ENCODE measurements at places on chromosomes 3 and 15.

- DNase-seq: no peak
Measured at GRCh38 chr15:35182841-35183479, 97.9 kb upstream of the NANOGP8 start.

DNA sequence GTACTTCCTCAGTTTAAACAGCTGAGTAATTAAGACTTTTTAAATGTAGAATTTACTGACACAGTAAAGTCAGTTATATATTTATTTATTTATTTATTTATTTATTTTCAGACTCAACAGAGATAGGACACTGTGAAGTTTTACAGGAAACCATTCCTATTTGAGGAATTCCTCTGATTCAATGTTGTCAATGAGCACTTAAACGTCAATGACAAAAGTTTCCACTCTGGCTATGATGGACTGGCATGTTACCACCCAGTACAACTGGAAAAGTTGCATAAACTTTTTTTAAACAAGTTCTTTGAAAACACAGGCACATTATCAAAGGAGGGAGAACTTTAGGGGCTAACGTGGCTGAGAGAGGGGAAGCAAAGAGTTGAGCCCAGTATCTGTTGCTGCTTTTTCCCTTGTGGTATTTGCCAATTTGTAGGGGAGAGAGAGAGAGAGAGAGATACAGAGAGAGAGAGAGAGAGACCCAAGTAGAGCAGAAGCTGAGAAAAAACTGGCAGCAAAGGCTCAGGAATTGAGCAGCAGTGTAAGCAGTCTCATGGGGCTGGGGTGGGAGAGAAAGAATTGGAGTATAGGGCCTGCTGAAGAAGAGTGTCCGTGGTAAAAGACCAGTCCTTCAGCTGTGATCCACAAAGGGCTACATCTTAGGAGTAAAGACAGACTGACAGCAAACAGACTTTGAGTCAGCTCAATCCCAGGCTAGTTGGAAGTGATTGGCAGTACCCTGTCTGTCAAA lies 18.3 kb upstream of the ACTC1 start:
- no peak for DNase-seq

- no peak for DNase-seq
Measured at GRCh38 chr15:40902605-40903561, 8.6 kb downstream of the VPS18 start.

DNA sequence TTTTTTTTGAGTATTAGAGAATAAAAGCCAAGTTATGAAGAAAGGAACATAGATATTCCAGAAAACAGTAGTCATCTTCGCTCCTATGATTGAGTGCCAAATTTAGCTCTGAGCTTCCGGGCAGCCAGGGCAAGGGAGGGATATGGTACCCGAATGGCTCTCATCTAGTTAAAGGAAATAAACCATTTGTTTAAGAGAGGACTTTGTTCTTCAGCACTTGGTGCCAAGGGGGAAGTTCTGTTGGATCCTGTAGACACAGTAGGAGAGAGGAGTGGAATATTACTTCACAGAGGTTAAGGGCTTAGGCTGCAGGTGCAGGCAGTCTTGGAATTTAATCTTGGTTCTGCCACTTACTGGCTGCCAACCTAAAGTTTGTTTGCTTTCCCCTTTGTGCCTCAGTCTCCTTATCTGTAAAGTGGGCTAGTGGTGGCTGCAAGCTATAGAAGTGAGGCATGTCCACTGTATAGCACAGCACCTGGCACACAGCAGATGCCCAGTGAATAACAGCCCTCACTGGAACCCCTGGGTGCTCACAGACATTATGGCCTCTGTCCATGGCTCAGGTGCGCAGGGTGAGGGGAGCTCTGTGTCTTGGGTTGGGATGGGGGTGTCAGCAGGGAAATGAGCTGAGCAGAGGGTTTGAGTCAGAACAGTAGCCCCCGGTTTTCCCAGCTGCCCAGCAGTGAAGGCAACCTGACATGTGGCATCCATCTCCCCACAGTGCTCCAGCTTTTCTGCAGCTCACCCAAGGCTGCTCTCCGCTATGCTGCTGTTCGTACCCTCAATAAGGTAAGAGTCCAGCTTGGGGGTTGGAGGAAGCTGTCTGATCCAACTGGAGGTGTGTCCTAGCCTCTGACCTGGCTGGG lies 10.4 kb downstream of the COPG1 start:
- DNase-seq: no peak

GRCh38 chr3:104642827-104643226 lies 723.9 kb upstream of the ALCAM start:
- no peak for DNase-seq

- DNase-seq: no peak
Measured at GRCh38 chr3:170038434-170039110, 777 bp downstream of the GPR160 start.

- no peak for DNase-seq
Measured at GRCh38 chr15:32866454-32867312, 148.9 kb downstream of the GREM1 start.

DNA sequence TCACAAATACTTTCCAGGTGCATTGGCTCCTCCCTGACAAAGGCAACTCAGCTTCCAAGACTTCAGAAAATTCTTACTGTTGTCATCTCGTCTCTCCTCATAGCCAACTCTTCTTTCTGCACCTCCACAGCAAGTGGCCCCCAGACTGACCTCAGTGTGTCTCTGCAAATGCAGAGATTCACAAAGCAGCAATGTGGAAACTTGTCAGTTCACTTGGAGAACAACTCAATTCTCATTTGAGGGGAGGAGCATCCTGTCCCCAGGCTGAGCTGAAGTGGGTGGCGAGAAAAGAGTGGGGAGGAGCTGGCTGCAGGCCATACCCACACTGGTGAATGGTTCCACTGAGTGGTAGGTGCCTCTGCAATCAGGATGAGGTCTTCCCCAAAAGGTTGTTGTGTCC lies 248.7 kb upstream of the IL12A start:
- no peak for DNase-seq

DNA sequence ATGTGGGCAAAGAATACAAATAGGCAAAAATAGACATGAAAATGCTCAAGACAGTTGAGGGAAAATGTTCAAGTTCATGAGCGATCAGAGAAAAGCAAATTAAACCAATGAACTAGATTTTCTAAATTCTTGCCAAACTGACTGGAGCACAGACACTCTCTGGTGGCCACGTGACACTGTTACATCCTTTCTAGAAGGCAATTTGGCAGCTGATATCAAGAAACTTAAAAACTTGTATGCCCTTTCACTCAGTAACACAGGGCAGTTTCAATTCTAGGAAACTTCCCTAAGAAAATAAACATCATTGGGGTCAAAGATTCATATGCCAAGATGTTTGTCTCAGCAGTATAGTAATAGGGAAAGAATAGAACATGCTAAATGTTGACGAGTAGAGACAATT lies 52.2 kb downstream of the ABHD5 start:
- DNase-seq: no peak

- DNase-seq: no peak
Measured at GRCh38 chr3:131427226-131427625, 45.7 kb downstream of the NUDT16 start.

DNA sequence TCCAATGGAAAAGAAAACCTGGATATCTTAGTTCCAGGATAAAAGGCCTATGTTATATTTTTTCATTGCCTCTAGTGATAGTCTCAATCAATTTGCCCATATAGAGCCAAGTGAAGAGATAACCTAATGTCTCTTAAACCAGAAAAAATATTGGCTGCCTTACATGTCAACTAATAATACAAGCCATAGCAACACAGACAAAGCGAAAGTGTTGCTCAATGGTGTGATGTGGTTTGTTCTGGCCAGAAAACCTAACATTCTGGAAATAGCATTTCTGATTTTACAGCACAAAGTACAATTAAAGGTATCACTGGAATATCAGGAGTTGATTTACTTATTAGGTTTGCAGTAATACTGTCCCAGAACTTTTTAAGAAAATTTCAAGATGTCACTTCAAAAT lies 101.5 kb downstream of the ATP8B4 start:
- no peak for DNase-seq

DNA sequence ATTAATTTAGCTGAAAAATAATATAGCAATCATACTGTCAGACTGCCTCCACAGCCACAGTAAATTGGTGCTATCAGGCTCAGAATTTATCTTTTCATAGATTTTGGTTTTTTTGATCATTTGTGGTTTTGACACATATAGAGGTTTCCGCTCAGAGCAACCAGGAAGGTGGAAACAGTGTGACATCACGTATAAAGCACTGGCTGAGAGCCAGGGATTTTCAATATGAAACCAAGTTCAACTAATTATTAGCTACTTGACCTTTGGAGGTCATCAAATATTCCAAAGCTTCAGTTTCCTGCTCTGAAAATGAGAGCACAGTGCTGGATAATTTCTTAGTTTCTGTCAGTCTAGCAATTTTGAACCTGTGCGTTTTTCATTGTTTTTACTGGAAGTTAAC lies 433.8 kb upstream of the SUCLG2 start:
- DNase-seq: peak; percentile 29

DNA sequence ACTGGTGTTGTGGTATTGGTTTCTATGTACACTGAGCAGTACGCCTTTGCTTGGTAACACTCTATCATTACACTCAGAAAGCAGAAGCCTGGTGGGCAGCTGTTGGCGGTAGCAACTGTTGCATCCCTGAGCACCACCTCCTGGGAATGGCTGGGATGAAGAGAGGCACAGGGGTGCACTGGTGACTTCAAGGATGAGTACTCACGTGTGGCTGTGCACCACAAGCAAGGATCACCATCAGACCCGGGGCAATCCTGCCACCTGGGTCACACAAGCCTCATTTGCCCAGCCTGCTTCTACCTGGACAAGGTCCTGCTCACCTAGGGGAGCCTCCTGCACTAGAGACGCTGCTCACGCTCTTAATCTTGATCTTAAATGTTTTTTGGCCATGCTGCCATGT lies 336.4 kb downstream of the SI start:
- DNase-seq: no peak

DNA sequence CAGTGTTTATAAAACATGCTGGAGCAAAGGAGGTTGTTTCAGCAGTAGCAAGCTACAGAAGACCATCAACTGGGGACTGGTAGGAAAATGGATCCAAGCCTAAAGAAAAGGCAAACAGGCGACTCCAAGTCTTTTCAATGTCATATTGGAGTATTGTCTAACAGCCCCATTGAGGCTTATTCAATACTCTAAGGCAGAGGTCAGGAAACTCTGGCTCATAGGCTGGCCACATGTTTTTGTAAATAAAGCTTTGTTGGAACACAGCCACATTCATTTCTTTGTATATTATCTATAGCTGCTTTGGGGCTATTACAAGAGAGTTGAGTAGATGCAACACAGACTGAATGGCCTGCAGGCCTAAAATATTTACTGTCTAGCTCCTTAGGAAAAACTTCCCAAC lies 77.5 kb downstream of the RPL22L1 start:
- no peak for DNase-seq

GRCh38 chr15:38354315-38354929 lies 99.5 kb upstream of the FAM98B start:
- peak; percentile 31 for DNase-seq

DNA sequence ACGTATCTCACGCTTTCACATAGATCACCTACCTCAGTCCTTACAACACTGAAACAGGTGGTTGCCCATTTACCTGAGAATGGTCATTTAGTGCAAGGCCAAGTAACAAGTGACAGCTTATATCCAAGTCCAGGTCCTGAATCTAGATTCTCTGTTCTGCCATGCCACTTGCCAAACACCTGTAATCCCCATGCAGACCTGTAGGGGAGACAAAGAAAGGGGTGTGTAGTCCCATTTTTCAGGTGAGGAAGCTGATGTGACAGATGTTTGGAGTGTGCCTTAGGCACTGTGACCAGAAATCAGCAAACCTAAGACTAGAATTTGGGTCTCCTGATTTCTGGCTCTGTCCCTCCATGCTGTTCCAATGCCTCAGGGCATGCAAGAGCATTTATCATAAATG lies 12.7 kb downstream of the ZNF35 start:
- no peak for DNase-seq

- DNase-seq: no peak
Measured at GRCh38 chr15:64045774-64046420, 388 bp downstream of the DAPK2 start.

GRCh38 chr3:120879411-120879810 lies 28.6 kb upstream of the STXBP5L start:
- no peak for DNase-seq

- no peak for DNase-seq
Measured at GRCh38 chr3:189122110-189122509, 49.7 kb upstream of the TPRG1 start.

GRCh38 chr15:68580026-68580882 lies 1.5 kb downstream of the CORO2B start:
- DNase-seq: no peak
